ENCODE measurements at places on chromosomes 11 and 22.

GRCh38 chr22:36660510-36660840 is 43.1 kb downstream of the CACNG2 start:
- DNase-seq = no peak

- DNase-seq = no peak
Observed at GRCh38 chr22:24878969-24879368, 67.5 kb downstream of the LHFPL7 start.

GRCh38 chr22:40463017-40463631 is 92.7 kb downstream of the SGSM3 start:
- DNase-seq = no peak

DNA sequence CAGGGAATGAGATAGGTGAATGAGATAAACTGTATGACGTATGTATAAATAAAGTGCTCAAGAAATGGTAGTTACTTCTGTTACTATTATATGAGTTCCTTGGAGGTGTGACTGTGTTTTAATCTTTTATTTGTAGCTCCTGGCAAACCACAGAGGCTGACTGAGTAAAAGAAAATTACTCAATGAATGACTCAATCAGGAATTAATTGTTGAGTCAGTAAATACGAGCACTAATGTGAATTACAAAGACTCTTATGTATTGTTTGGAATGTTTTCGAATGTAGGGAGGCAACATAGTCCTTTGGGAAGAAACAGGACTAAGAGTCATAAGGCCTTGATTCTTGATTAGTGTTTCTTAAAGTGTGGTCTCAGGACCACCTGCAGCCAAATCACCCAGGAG is 51.1 kb upstream of the BLID start:
- no peak for DNase-seq

DNA sequence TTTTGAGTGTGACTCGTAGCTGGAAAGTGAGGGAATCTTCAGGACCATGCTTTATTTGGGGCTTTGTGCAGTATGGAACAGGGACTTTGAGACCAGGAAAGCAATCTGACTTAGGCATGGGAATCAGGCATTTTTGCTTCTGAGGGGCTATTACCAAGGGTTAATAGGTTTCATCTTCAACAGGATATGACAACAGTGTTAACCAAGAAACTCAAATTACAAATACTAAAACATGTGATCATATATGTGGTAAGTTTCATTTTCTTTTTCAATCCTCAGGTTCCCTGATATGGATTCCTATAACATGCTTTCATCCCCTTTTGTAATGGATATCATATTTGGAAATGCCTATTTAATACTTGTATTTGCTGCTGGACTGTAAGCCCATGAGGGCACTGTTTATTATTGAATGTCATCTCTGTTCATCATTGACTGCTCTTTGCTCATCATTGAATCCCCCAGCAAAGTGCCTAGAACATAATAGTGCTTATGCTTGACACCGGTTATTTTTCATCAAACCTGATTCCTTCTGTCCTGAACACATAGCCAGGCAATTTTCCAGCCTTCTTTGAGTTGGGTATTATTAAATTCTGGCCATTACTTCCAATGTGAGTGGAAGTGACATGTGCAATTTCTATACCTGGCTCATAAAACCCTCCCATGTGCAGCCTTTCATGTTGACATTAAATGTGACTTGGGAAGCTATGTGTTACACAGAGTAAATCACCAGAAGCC is 11.0 kb downstream of the OR51E1 start:
- DNase-seq = no peak

DNA sequence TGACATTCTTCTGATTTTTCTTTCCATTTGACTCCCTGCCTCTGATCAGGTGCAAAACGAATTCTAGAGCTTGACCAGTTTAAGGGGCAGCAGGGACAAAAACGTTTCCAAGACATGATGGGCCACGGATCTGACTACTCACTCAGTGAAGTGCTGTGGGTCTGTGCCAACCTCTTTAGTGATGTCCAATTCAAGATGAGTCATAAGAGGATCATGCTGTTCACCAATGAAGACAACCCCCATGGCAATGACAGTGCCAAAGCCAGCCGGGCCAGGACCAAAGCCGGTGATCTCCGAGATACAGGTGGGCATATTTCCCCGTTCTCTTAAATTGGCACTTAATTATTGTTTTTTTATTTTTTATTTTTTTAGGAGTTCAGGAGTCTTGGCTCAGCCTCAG is 15.4 kb downstream of the XRCC6 start:
- no peak for DNase-seq

- no peak for DNase-seq
Observed at GRCh38 chr11:35288817-35289541, 130.4 kb downstream of the SLC1A2 start.

GRCh38 chr22:22894740-22895731 is 7.4 kb downstream of the IGLL5 start:
- DNase-seq = no peak

DNA sequence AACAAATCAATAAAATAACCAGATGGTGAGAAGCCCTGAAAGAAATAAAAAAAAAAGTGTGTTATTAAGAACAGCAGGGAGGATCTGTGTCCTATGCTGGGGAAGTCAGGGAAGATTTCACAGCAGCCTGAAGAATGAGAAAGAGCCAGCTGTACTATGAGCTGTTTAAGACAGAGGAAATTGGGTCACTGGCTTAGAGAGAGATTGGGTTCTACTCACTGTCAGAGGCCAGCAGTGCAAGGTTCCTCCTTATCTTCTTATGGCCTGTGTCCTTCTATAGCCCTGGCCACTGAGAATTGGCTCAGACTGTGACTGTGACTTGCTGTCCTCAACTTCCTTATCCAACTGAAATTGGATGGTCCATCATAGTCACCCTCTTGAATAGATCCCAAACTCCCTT is 54.8 kb upstream of the FDX1 start:
- DNase-seq = no peak

DNA sequence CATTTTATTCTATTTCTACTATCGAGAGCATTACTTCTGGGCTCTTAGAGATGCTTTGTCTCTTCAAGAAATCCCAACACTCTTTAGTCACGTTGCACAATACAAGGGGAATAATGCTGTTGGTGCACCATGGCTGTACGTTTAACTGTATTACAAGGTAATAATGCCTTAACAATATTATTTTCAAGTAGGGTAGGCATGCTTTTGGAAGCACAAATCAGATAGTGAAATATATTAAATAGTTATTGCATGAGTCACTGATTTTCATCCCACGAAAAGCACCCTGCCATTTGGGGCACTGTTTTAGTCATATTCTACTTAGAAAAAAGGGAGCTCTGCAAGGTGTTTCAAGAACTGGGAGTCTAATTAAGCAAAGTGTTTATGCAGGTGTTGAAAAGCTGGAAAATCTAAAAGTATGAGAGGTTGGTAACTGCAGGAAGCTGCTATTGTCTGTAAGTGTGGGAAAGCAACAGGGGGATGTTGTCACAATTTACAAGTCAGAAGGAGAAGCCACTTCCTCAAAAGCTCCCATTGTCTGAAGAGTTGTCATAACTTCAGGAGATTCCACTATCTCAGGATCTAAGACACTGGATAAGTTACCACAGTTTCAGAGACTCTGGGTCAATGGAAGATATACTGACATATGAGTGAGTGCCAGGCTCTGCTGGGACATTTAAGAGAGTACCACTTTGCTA is 218.2 kb downstream of the JRKL start:
- DNase-seq = no peak

DNA sequence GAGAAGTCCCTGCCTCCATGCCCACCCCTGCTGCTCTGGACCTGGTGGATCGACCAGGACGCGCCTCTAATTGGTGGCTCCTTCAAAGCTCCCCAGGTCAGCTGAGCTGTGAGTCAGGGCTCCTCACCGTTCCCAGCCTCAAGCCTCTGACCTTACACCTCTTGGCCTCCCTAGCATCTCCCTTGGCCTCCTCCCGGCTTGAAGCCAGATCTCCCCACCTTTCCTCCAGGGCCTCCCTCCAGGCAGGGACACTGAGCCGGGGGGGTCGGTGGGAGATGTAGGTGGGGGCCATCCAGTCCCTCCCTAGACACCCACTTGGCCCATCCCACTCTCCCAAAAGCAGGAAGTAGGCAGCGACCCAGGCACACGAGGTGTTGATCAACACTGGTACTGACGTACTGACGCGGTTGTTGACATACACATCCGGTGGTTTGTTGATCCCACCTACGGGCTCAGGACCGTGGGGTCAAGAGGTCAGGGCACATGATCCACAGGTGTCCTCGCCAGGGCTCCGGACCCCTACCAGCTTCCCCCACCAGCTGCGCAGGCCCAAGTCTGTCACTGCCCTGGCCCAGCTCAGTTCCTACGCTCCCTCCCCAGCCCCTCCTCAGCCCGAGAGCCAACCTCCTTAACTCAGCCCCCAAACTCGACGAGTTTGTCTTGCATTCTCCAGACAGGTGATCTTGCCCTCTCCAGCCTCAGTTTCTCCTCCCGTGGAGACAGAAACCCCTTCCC is 802 bp downstream of the ATG2A start:
- DNase-seq = no peak

GRCh38 chr11:95358511-95359340 is 127.7 kb upstream of the SESN3 start:
- no peak for DNase-seq

DNA sequence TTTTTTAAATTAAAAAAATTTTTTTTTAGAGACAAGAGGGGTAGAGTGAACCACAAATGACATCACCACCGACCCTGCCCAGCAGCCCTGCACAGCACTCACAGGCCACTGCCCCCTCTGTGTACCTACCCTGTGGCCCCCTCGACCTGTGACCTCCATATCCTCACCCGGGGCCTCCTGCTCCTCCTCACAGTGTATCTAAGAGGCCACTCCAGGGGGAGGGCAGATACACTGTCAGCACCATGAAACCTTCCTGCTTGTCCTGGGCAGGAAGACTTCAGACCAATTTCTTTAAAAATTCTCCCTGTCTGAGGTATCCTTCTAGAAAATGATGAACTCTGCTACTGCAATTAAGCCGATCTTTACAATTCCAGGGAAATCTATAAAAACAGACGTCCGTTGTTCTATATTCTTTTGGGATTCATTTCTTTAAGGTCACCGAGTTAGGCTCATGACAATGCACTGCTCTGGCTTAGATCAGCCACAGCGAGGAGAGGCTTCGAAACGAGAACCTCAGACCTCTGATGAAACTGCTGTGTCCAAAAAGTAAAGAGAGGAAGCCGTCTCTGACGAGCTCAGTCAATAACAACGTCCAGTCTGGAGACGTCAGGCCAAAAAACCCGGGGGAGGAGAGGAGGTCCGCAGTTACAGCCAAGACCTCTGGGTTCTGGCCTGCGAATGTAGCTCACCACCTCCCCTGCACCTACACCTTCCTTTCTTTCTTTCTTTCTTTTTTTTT is 17.5 kb downstream of the NFAM1 start:
- DNase-seq = no peak

DNA sequence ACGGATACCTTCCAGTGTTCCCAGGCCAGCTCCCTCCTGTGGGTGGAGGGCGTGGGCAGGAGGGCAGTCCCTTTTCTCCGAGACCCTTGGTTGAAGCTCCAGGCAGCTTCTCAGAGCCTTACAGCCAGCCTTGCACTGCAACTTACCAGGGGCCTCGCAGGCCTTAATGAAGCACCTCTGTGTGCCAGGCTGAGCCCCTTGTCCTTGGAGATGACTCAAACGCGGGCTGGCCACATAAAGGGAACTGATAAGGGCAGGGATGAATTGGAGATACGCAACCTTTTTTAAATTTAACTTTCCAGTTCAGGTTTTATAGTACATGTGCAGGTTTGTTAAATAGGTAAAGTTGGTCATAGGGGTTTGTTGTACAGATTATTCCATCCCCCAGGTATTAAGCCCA is 72.7 kb downstream of the WNT7B start:
- no peak for DNase-seq

- DNase-seq = no peak
Observed at GRCh38 chr11:74462009-74462408, 5.3 kb downstream of the KCNE3 start.

- no peak for DNase-seq
Observed at GRCh38 chr11:13800901-13801300, 132.4 kb downstream of the FAR1 start.

GRCh38 chr11:114052160-114052559 is 7.4 kb upstream of the ZBTB16 start:
- no peak for DNase-seq

GRCh38 chr22:17132112-17132511 is 11.0 kb upstream of the TMEM121B start:
- DNase-seq = no peak

DNA sequence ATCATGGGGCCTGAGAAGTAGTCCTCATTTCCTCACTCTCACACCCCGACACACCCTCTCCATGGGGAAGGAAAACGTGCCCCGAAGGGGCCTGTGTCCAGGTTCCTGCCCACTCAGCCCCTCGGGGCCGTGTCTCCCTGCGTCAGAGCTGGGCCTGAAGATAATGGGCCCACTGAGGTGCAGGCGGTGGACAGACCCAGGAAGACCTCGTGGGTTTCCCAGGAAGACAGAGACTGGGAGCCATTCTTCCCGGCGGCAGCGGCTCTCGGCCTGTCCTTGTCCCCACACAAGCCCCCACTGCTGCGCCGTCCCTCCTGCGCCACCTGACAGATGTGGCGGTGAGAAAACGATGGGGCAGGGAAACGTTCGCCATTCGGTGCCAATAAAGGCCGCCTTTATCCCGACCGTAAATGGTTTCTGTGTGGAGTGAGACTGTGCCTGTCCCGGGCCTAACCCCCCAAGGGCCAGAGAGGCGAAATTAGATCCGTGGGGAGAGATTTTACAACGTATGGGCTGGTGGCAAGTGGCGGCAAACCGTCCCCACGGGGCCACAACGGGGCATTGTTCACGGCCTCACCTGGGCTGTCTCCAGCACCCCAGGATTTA is 89.0 kb downstream of the CDKN1C start:
- DNase-seq = no peak

- no peak for DNase-seq
Observed at GRCh38 chr11:122207921-122208764, 92.1 kb upstream of the BLID start.

- no peak for DNase-seq
Observed at GRCh38 chr11:74687237-74688023, 43.8 kb downstream of the CHRDL2 start.

DNA sequence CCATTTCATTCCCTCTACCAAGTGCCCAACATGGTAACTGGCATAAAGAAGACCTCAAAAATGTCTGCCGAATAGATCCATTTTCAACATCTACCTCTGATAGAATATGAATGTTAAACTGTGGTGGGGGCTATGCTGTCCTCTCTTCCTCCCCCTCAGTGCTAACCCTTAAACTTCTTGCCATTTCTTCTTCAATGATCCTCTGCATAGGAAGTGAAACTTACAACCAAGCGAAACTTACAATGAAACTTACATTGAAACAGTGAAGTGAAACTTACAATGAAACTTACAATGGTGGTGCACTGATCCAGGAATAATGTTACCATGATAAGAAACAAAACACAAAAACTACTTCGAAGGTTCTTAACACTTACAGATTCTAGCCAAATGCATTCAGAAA is 4.7 kb downstream of the RTCB start:
- DNase-seq = no peak

Measured in activated CD4-positive, alpha-beta T cell treated with anti-CD3 and anti-CD28 coated beads, Interleukin-2, amount 50 U/mL, for 24 hours (primary cell).